ENCODE measurements at places on chromosomes 4 and X.

- DNase-seq: no peak
Measured at GRCh38 chrX:9707306-9708033, 58.2 kb downstream of the GPR143 start.

- DNase-seq: no peak
Measured at GRCh38 chr4:1855333-1856070, 454 bp downstream of the LETM1 start.

GRCh38 chr4:53801373-53801772, 210.1 kb upstream of the LNX1 start:
- DNase-seq: no peak

DNA sequence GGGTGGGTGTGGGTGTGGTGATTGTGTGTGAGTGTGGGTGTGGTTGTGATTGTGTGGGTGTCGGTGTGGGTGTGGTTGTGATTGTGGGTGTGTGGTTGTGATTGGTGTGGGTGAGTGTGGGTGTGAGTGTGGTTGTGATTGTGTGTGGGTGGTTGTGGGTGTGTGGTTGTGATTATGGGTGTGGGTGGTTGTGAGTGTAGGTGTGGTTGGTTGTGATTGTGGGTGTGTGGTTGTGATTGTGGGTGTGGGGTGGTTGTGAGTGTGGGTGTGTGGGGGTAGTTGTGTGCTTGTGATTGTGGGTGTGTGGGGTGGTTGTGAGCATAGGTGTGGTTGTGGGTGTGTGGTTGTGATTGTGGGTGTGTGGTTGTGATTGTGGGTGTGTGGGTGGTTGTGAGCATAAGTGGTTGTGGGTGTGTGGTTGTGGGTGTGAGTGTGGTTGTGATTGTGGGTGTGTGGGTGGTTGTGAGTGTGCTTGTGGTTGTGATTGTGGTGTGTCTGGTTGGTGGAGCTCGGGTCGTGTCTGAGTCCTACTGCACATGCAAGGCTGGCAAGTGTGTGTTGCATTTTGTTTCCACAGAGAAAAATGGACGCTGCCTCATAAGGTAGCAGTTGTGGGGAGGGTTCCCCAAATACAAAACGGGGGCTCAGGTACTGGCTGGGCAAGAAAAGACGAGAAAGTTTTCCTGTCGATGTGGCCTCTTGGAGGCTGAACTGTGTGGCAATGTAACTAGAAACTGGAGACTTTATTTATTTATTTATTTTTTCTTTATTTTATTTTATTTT, 116.7 kb downstream of the UBE2K start:
- no peak for DNase-seq

GRCh38 chr4:18932730-18933339, 911.3 kb upstream of the LCORL start:
- DNase-seq: no peak
